ENCODE measurements at places on chromosomes 11 and 22.

GRCh38 chr22:43867839-43868635, 5.7 kb upstream of the SULT4A1 start:
- peak; percentile 65 for DNase-seq

DNA sequence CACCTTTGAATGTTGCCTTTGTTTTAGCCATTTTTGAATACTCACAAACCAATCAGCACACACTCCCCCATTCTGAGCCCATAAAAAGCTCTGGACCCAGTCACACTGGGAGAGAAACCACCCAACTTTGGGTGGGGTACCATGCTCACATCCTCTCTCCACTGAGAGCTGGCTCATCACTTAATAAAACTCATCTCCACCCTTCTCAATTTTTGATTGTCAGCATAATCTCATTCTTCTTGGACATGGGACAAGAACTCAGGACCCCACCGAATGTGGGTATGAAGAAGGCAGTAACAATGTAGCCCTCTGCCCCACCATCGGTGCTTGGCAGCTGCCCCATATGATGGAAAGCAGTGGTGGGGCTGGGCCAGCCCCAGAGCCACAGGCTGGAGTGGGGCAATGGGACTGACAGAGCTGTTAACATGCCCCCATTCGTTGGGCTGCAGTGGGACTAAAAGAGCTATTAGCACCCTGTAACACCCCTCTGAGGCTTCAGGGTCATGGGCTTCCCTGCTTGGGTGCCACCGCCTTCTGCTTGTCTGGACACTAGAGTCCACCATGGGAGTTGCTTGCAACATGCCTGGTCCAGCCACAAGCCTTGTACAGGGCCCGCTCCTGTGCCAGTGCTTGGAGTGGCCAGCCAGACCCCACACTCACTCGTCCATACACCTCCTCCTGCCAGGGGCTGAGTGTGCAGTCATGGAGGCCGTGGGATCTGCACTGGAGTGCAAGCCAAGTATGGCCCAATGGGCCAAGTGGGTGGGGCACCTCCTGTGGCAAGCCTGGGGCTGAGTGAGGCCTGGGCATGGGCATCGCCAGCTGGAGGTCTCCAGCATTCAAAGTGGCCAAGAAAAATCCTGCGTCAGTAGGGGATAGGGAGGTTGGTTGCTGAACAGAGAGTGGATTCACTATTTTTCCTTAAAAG, 471.1 kb downstream of the TBC1D22A start:
- DNase-seq: no peak

DNA sequence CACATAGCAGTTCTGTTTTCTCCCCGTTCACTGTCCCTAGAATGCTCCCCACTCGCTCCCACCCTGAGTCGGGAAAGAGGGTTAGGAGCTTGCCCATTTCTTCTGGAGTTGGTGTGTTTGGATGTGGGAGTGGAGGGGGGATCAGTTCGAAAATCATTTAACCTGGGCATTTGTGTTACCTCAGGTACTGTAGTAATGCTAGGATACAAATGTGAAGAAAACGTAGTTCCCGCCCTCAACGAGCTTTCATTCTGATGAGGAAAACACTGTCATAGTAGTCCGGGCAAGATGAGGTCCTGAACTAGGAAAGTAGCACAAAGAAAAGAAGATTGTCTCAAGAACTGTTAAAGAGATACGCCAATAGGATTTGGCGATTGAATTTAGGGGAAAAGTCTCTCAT, 539 bp downstream of the SDHD start:
- no peak for DNase-seq

- peak; percentile 20 for DNase-seq
These were observed 1.4 kb downstream of the TBX1 start for GRCh38 chr22:19761725-19762567.

- no peak for DNase-seq
These were observed 86.9 kb downstream of the UBASH3B start for GRCh38 chr11:122742301-122743018.

GRCh38 chr11:123707606-123708205, 33.8 kb downstream of the ZNF202 start:
- peak; percentile 68 for DNase-seq

DNA sequence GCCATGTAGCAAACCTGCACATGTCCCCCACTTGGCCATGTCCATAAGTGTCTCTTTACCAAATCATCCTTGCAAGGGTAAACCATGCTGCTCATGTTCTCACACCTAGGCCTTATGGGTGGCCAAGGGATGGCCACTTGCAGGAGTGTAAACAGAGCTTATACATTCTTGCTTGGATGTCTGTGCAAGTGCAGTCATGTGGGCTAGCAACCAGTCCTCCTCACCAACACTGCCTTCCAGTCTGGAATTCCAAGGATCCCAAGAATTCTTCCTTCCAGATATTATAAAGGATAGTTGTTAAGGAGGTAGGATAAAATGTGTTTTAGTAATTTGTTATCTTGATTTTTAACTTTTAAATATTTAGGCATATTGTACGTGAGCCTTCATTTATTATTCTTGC, 47.8 kb upstream of the OR5P2 start:
- no peak for DNase-seq

DNA sequence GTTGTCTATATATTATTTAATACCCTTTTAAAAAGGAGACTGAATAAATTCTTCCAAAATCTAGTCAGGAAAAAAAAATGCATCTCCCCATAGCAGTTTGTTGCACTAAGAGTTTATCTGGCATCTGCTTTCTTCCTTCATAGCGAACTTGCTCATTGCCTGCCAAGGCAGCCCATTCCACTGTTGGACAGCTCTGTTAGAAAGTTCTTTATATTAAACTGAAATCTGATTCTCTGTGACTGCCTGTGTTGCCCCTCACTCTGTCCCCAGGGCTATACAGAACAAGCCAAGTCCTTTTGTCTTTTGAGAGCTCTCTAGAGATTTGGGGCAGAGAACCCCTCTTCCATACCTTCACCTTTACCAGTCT, 3.3 kb upstream of the CHRDL2 start:
- DNase-seq: no peak

DNA sequence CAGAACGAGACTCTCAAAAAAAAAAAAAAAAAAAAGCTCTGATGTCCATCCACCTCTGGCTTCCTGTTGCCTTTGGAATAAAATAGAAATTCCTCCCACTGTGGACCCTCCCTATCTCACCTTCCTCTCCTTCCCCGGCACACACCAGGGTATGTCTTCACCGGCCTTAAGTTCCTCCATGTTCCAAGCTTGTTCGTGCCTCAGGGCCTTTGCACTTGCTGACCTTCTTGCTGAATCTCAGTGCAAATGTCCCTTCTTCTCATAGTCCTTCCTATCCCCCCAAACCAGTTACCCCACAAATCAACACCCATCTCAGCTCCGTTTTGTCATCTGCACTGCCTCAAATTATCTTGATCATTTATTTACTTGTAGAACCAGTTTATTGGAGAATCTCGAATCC, 20.6 kb downstream of the IFT27 start:
- DNase-seq: no peak

GRCh38 chr11:128777369-128778011, 83.6 kb downstream of the FLI1 start:
- no peak for DNase-seq

DNA sequence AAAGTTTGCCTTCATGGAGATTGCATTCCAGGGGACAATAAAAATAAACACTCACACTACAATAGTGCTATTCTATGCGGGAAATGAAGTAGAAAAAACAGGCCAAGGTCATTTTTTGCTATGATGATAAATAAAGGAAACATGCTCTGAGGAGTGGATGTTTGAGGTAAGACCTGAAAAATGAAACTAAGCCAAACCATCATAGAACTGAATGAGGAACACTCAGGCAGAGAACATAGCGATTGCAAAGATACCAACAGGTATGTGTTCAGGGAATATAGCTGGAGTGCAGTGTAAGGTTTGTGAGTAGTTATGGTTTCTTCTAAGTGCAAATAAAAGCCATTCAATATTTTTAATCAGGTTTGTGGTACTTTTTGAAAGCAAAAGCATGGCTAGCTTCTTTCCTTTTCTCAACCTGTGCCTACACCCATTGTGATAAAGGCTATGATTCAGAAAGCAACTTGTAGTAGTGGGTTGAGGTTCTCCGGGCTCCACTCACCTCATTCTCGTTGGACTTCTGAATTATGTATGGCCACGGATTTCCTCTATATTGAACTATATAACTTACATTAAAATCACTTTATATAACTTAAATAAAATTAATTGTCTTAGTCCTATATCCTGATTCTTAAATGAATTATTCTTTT, 278.2 kb upstream of the CHORDC1 start:
- DNase-seq: no peak

GRCh38 chr11:35162745-35163144, 23.8 kb downstream of the CD44 start:
- DNase-seq: no peak

GRCh38 chr22:17087498-17088131, 2.8 kb downstream of the IL17RA start:
- DNase-seq: peak; percentile 90

- peak; percentile 44 for DNase-seq
These were observed 3.3 kb downstream of the FGF19 start for GRCh38 chr11:69700278-69701140.

- DNase-seq: peak; percentile 32
These were observed 626 bp upstream of the TBX10 start for GRCh38 chr11:67640021-67640757.

DNA sequence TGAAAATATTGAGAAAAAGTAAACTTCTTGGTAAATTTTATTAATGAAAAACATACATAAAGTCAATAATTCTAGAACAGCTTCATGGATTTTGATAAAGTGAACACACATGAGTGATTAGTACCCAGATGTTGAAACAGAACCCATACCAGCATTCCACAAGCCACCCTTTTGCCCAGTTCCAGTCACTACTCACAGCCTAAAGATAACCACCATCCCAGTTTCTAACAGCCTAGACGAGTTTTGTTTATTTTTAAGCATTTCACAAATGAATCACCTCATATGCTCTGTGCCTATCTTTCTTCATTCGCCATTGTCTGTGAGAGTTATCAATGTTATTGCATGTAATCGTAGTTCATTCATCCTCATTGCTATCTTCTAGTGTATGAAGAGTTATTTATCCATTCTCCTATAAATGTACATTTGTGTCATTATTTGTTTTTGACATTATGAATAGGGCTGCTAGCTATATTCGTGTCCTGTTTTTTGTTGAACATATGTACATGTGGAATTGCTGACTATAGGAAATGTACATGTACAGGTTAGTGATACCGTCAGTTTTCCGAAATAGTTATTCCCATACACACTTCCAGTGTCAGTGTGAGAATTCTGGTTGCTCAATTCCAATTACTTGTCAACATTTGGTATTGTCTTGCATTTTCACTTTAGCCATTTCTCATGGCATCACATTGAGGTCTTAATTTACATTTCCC, 44.5 kb upstream of the TEAD1 start:
- peak; percentile 30 for DNase-seq

- no peak for DNase-seq
These were observed 11.6 kb downstream of the NEAT1 start for GRCh38 chr11:65434057-65434666.

GRCh38 chr11:7268758-7269157, 17.1 kb downstream of the SYT9 start:
- DNase-seq: no peak

GRCh38 chr11:96335388-96335787, 7.6 kb downstream of the MAML2 start:
- DNase-seq: no peak

- no peak for DNase-seq
These were observed 23.2 kb downstream of the RTN4R start for GRCh38 chr22:20244691-20245576.

DNA sequence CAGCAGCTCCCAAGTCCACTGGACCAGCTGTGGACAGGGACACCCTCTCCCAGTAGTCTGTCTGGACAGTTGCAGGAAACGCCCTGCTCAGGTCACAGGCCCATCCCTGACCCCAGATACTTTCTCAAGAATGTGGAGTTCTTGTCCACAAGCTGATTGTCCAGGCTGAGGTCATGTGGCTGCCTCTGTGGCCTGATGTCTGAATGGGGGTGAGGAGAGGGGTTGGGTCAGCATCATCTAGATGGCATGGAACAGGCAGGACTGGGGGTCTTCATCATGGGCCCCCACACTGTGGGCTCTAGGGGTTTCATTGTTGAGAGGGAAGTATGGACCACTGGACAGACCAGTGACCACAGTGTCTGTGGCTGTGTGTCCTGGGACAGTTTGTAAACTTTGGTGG, 1015.0 kb downstream of the TBC1D22A start:
- no peak for DNase-seq

- no peak for DNase-seq
These were observed 27.6 kb upstream of the RCE1 start for GRCh38 chr11:66815646-66816045.

- no peak for DNase-seq
These were observed 4.3 kb upstream of the LMO1 start for GRCh38 chr11:8267831-8268529.

DNA sequence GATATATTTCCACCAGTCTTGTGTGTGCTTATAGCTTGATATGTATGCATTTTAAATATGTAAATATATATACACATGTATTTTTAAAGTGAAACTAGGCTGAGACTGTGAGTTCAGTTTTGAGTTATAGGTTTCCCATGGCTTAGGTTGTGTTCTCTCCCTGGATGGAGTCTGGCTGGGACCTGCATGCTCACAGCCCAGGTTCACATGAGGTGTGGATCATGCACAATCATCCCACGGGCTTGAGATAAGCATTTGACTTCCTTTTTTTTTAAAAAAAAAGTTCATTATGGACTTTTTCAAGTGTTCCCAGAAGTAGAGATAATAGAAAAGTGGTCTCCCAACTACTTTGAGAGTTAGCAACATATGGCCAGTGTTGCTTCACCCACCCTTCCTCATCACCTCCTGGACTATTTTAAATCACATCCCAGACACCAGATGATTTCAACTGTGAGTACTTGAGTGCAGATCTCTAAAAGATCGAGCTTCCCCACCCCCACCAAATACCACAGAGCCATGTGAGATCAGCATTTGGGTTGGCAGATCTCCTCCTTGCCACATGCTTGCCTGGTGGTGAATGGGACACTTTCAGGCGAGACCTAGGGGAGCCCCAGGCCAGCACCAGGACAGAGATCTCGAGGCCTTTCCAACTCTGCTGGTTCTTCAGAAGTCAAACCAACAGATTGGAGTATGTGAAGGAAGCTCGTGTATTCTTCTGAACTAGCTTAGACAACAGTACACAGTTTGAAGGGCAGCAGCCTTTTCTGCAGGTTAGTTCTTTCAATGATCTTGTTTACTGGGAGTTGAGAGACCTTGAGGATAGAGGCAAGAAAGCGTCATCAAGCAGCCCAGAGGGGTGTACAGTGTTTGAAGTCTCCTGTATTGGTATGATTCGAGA, 15.9 kb downstream of the MED15 start:
- DNase-seq: peak; percentile 87

DNA sequence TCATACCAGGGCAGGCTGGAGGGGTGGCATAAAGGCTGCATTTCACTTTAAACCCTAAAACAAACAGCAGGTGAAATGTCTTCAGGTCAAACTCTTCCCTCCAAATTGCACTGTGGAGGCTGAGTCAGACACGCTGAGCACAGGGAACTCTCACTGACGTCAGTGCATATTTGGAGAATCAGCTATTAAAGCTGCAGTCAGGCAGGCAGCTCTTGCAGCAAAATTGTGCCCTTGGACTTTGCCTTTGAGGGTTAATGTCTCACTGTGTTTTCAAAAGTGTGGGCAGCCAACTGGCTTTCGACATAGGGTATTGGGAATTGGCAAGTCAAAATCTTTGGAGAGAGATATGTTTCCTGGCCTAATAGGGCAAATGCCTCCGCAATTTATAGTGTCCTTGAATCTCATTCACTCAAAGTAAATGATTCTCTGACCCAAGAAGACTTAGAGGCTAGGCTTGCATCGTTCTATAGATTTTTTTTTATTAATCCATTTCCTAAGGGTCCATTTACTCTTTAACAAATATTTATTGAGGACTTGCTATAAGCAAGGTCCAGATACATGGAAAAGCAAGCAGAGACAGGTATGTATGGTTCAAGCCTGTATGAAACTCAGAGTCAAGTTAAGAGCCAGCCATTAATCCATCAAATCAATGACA, 27.7 kb upstream of the SMCO4 start:
- peak; percentile 29 for DNase-seq
